Chondrocyte (in vitro differentiated cells): ENCODE measurements at places on chromosomes 13 and 19.

- no peak for DNase-seq
These were observed 826.3 kb downstream of the EFNB2 start for GRCh38 chr13:105709181-105709580.

- no peak for DNase-seq
These were observed 74.9 kb downstream of the LHFPL6 start for GRCh38 chr13:39527961-39528660.

GRCh38 chr19:47740866-47741519 lies 4.4 kb upstream of the NOP53 start:
- no peak for DNase-seq

DNA sequence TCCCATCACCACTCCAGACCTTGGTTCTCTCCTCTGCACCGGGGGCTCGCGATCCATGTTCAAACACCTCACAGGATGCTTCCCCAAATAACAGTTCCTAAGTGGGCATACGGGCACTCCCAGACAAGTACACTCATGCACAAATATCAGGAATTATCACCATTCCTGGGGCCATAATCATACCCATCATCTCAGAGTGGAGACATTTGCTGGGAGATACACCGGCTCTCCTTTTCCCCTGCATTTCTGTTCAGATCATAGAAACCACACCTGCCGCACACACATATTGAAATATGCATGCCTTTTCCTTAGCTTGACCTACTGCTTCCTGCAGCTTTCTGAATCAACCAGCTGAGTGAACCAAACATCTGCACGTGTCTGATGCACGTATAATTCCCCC lies 33.9 kb upstream of the MBNL2 start:
- no peak for DNase-seq

- no peak for DNase-seq
These were observed at the start of gene KASH5 for GRCh38 chr19:49387936-49388372. Gene KASH5, plus strand, starts transcription at chr19:49388249. Its CDS starts 2,635 bp downstream, at chr19:49390884.

DNA sequence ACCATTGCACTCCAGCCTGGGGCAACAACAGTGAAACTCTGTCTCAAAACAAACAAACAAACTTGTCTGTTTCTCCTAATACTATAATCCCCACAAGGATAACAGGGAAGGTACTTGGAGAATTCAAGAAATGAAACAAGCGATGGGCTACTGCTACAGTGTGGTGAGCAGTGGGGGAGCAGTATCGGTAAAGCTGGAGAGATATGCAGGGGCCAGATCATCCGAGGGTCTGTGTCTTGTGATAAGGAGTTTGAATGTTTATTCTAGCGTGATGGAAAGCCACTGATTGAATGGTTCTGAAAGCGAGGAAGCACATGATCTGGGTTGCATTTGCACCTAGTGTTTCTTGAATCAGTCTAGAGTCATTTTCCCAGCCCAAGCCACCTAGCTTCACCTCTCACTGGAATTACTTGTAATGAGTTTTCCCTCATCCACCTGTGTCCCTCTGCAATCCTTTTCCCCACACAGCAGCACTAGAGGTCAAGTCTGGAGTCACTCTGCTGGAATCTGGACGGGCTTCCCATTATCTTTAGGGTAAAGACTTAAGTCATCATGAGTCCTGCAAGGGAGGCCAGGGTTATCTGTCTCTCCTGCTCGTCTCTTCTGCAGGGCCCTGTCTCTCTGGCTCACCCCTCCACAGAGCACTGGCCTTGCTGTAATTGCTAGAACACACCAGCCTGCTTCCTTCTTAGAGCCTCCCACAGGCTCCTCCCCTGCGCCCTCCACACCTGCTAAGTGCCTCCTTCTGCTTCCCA lies 162.3 kb downstream of the KLF5 start:
- DNase-seq: no peak
